ENCODE measurements at places on chromosomes 7 and 10. TPM values are rescaled to one million over a fixed set of nuclear protein-coding genes. Genes with fewer than 3 reads are reported as not detected.

GRCh38 chr7:139987691-139988516 is 74.8 kb downstream of the PARP12 start:
- no peak for DNase-seq

DNA sequence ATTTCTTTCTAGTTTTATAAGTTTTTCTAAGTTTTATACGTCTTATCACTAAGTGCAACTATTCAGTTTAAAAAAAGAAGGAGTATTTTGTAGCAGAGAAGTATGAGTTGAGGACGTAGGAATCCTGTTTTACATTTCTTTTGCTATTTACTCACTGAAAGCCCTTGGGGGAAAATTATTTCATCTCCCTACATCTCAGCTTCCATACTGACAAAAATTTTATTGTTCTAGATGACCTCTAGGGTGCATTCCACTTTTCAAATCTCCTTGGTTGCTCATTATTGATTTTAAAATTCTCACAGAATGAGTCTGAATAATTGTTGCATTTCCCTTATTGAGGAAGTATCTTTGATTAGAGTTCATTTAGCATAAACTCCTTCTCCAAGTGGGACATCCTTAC is 14.9 kb upstream of the PDK4 start:
- no peak for DNase-seq

GRCh38 chr7:90007831-90008230 is 146.4 kb upstream of the STEAP1 start:
- no peak for DNase-seq

GRCh38 chr10:69638642-69639041 is 8.6 kb downstream of the FAM241B start:
- DNase-seq = no peak

GRCh38 chr7:150451833-150452461 is 1.5 kb downstream of the GIMAP8 start:
- DNase-seq = no peak

GRCh38 chr10:107919626-107920235 is 755.2 kb upstream of the SORCS1 start:
- no peak for DNase-seq

The AKR1D1 gene
- polyA plus RNA-seq = not detected

The MCM7 gene
- 163 TPM for polyA plus RNA-seq

The DIP2C gene
- 0.10 TPM for polyA plus RNA-seq

The SVOPL gene
- polyA plus RNA-seq = not detected

Measured in mammary epithelial cell (primary cell).